CD8-positive, alpha-beta T cell (primary cell): ENCODE measurements at places on chromosomes 7 and 10.

GRCh38 chr7:47988496-47989386 is 9.3 kb upstream of the HUS1 start:
- no peak for DNase-seq

- DNase-seq: no peak
Observed at GRCh38 chr10:12474727-12475412, 125.5 kb downstream of the CAMK1D start.

GRCh38 chr10:10714327-10714726 is 303.3 kb upstream of the CELF2 start:
- no peak for DNase-seq

DNA sequence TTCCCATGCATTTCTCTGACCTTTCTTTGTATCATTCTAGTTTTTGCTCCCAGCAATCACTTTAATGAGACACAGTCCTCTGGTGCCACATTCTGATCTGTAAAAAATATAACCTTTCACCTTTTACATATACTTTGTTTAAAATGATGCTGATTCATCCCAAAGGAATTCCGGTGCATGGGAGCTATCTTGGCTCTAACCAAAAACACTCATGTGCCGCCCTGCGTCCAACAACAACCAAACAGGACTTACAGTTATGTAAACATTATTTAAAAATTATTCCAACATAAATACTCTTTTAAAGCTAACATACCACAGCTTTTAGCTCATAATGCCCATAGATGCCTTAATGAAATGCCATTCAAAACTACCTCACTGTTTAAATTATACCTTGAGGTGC is 7.7 kb upstream of the OPALIN start:
- DNase-seq: no peak

DNA sequence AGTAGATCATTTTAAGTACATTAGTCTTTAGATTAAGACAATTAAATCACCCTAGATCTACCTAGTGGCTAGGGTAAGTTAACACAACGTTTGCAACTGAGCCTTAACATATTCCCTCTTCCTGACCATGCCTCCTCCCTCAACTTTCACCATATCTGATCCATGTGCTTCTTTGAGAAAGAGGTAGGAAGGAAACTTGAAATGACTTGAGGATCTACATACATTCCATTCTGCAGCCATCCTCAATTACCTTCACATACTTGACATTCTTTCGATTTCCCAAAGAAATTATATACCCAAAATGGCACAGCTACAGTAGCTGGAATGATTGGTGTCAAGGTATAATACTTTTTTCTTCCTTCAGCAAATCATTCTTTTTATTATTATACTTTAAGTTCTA is 12.9 kb upstream of the SEPTIN7 start:
- no peak for DNase-seq

GRCh38 chr7:24963218-24963617 is 16.8 kb downstream of the OSBPL3 start:
- DNase-seq: no peak
